ENCODE measurements at places on chromosomes 3 and 15.

DNA sequence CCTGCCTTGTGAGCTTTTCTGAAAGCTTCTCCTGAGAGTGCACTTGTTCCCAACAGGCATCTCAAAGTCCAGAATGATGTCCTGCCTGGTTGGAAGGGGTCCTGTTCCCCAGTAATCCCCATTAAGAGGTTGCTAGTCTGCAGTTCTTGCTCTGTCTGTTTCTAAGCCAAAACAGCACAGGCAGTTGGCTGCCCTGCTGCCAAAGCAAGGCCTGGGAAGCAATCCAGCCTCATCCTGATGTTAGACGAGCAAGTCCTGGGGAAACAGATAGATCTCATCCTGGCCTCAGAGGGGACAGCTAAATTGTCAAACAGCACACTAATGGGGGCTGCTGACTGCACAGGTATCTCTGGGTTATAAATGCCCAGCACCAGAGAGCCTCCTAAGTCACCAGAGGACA is 198.0 kb downstream of the EPHB1 start:
- DNase-seq = no peak

DNA sequence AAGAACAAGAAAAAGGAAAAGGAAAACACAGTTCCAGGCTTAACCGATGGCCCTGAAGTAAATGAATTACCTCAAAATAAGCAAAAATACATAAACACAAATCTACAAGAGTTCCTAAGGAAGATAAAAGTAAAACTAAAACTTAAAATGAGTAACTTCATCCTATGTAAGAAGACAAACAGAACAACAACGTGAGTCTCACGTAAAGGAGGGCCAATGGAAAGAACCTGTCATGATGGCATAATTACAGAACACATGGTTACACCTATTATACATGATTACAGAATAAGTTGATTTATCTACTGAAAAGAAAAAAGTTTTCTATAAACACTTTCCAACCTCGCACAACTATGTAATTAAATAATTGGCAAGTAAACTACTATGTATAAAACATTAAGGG is 42.1 kb downstream of the ADAM10 start:
- DNase-seq = no peak

DNA sequence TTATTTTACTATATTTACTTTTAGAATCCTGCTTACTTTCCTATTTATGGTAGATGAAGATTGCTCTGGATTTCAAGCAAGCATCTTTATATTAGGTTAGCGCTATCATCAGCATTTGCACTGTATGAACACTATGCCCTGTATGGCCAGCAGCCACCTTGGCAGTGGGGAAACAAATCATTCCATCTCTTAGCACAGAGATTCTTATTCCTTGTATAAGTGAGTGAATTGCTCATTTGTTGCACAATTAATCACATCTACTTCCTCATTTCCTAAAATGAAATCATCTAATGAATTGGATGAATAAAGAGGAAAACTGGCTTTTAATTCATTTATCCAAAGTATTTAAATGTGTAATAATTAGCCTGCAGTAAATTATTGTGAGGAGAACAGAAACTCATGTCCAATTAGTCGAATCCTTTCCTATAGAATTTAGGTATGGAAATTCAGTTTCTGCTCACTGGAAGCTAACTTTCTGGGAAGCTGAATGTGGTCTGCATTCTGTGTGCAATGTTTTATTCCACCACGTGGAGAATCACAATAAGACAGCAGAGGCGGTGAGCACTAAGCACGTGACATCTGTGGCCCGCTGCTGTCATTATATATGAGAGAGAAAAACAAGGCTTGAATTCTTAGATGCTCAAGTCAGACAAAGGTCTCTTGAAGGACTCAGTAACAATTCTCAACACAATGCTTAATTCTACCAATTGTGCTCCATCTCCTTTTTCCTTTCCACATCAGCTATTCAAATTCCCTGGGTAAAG is 93.4 kb downstream of the PEX5L start:
- no peak for DNase-seq

DNA sequence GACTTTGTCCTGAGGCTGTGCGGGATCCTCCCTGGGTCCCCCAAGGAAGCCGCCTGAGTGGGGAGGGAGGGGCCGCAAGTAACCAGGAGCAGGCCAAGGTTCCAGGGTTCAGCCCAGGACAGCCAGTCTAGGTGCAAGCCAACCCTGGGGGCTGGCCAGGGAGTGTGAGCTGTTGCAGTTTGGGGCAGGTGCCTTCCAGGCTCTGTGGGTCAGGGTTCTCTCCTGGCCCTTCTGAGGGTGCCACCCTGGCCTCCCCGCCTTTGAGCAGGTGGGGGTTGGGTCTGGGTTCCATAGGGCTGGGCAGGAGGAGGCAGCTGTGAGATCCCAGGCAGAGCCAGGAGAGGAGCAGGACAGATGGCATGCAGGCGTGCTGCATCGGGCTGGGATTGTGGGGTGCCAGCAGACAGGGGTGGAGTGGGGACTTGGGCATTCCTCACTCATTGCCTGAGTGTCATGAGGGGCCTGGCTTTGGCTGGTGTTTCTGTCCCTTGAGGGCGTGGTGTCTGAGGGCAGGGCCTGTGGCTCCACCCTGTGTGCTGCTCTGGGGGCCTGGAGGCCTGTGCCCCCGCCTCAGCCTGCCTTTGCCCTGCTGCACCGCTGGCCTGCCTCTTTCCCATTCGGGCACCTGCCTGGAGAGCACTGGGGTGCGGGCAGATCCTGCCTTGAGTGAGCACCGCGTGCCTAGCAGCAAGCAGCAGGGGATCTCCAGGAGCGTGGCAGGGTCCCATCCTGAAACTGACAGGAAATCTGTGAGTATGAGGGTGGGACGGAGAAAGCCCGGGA is 18.4 kb downstream of the KLF13 start:
- no peak for DNase-seq

GRCh38 chr15:54580643-54581042 is 602.4 kb downstream of the UNC13C start:
- DNase-seq = no peak
